ENCODE measurements at places on chromosomes 2 and 18.

- no peak for DNase-seq
Observed at GRCh38 chr2:209236377-209236776, 187.5 kb upstream of the MAP2 start.

GRCh38 chr2:36059691-36060090, 295.9 kb upstream of the CRIM1 start:
- DNase-seq: no peak

DNA sequence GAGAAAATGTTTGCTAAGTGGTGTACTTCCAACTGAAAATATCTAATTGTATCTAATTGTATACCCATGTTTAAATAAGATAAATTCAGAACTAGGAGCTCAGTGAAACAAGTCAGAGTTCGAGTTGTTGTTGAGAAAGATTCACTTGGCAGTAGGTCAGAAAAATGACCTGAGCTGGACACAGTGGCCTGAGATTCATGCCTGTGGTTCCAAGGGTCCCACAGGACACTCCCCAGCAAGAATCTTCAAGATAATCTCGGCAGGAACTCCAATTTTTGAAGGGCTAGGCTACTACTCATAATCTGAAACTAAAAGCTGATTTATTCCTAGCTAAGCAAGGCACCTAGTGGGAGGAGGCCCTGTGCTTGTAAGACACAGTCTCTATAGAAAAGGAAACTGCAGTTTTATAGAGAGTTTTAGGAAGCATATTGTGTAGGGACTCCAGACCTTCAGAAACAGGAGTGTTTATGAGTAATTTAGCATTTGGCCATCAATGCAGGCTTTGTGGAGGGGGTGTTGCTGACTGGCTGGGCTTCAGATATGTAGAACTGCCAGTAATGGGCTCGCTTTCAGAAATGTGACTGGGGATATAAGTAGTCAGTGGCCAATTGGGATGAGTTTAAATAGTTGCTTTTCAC, 43.2 kb downstream of the SP140 start:
- DNase-seq: no peak

- no peak for DNase-seq
Observed at GRCh38 chr2:186431306-186431705, 54.8 kb upstream of the ZC3H15 start.

DNA sequence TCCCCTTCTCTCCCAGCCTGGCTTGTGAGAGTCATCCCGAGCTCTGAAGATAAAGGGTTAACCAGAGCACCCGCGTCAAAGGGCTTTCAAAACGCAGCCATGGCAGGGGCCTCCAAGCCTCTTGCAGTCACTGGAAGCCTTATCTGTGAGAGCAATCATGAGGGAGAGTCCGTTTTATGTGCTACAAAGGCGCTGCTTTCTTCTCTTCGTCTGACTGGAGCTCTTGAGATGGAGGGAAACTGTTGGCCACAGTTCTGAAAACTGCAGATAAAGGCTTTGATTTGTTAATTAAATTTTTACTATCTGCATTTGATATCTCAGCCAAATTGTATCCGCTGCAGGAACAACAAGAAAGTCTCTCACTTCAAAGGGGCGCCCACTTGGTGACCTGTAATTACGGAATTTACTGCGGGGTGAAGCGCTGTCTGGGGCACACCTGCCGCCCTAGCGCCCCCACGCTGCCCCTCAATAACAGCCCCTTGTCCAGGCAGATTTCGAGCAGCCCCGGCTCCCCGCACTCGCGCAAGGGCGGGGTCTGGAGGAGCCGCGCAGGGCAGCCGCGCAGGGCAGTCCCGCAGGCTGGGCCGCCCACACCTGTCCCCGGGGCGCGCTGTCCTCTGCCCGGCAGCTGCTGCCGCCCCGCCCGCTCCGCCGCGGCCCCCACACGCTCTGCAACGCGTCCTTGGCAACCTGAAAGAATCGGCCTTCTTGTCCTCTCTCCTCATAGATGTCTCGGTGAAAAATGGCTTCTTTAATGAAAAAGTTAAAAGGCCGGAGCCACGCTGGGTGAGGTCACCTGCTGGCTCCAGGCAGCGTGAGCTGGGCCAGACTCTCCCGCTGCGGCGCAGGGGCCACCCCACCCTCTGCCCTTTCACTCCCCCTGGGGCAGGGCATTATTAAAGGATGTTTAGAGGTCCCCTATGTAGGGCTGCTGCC, 217.9 kb downstream of the VAPA start:
- peak; percentile 64 for DNase-seq

GRCh38 chr18:6219116-6219717, 195.5 kb downstream of the L3MBTL4 start:
- peak; percentile 39 for DNase-seq

GRCh38 chr18:35171315-35171987, 69.4 kb upstream of the ZNF397 start:
- no peak for DNase-seq

GRCh38 chr18:79906706-79907105, 44.7 kb downstream of the SLC66A2 start:
- DNase-seq: no peak

DNA sequence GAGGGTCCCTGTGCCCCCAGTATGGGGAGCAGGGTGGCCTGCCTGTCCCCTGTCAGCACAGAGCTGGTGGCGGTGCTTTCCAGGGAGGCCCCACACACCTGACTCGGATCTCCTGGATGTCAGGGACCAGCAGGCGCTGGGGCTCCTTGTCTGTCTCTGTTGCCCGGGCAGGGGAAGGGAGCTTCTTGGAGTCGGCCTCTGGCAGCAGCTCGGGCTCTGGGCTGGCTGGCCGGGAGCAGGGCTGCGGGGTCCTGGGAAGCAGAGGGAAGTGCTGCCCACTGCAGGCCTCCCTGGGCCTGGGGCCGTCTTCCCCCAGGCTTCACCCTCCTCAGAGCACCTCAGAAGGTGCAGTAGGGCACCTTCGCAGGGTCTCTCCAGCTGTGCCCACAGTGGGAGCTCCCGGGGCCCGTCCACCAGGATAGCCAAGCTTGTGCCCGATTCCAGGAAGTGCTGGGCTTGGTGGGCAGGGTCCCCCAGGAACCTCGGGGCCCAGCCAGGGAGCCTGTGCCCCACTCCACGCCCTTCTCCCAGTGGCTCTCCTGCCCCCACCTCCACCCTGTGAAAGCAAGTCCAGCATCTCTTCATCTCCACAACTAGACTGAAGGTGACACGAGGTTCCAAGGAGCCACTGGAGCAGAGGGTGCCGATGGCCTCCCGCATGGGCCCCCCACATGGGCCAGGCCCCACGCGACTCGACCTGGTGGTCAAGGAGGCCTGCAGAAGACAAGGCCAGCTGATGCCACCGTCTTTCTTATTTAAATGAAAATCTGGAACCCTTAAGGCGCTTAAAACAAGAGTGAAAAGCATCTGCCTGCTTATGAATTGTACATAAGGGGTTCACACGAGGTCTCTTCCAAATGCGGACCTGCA, 28.2 kb downstream of the AQP12A start:
- DNase-seq: no peak

DNA sequence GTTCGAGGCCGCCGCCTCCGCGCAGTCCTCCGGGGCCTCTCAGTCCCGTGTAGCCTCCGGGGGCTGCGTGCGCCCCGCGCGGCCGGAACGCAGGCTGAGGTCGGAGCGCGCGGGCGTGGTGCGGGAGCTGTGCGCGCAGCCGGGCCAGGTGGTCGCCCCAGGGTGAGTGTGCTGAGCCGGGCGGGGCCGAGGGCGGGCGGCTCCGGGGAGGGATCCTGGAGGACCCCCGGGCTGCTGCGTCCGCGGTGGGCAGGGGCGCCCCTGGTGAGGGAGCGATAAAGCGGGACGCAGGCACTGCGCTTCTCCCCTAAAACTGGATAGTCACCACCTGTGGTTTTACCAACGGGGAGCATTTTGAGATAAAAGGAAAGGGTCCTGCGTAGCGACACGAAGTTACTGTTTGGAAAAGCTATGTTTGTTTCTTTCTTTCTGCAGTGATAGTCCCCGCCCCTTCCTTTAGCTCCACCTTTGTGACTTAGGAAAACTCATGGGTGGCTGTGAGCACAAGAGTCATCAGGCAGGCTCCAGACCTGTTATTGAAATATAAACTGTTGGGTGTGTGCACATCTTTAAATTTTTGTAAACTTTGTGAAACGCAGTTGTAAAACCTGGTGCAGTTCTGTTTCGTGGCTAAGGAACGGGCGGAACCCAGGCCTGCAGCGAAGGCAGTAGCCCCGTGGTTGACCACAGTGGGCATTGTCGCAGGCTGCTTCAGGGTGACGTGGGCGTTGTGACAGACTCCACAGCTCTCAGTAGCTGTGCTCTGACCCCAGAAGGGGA, 687 bp downstream of the CTDP1 start:
- DNase-seq: no peak
